CD8-positive, alpha-beta memory T cell (primary cell): ENCODE measurements at places on chromosomes 6 and 20.

DNA sequence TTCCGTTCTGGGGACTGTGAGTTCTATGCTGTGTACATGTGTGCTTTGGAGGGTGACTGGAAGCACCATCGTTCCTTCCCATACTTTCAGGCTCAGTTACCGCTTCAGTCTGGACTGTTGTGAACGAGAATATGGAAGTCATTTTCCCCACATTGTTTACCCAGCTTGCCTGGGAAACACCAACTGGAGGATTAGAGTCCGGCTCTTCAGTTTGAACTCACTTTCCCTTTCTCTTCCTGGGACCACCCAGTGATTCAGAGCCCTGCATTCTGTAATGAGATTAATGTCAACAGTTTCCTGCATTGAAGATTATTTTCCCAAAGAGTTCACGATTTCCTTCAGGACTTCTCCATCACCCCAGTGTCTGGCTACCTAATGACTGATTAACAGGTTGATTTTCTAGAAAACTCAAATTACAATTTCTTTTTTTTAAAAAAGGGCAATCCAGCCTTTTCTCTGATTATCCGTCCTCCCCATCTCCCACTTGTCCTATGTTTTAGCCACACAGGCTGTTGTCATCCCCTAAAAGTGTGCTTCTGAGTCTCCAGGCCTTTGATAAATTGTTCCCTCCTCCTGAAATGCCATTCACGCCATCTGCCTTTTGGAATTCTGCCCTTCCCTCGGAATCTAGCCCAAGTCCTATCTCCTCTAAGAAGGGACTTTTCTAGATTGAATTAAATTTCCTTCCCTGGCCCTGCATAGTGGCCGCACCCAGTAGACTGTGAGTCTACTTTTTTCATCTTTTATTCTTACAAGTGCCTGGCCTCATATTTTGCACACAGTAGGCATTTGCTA, 3.3 kb upstream of the TAGAP start:
- H3K4me1 ChIP-seq, result peaks cover 26% of the 10 kb centered on the region
- DNase-seq, result no peak
- H3K27ac ChIP-seq, result no peak overlapping the region
- H3K4me3 ChIP-seq, result no peak overlapping the region

- H3K4me1 ChIP-seq, result no peaks in the 10 kb centered on the region
- H3K27ac ChIP-seq, result no peak overlapping the region
- no peak for DNase-seq
- peaks cover 7% of the 10 kb centered on the region for H3K36me3 ChIP-seq
- H3K27me3 ChIP-seq, result no peaks in the 10 kb centered on the region
Measured at GRCh38 chr6:15530411-15530810, 132.4 kb downstream of the DTNBP1 start.

DNA sequence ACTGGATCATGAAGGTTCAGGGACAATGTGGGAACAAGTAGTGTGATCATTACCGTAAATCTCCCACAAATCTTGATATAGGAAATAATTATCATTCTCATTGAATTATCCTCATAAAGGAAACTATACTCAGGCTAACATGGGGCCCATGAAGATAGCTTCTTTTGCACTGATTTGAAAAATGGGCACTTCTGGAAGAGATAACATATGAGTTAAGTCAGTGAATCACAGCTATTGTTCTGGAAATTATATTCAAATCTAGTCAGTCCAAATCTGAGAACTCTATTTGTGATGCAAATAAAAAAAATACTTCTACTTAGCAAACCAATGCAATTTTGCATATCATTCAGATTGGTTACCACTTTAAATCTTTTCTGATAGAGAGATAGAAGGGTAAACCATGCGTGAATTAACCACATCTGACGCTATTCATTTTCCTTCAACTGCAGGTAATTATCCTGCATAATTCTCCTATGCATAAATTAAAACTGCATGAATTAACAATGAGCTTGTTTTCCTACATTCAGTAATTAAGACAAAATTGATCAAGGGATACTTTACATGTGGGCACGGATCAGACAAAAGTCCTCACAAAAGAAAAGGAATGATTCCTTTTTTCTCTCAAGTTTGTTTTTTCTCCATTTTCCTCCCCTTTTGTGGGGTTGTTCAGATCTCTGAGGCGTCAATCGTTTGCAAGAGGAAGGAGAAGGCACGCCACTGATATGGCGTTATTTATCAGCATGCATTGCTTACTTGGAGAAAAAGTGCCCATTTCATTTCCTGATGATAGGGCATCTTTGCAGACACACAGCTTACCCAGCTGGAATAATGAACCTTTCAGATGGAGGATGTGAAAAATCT, 36.4 kb downstream of the RIPOR2 start:
- H3K27me3 ChIP-seq, result no peaks in the 10 kb centered on the region
- DNase-seq, result no peak
- H3K36me3 ChIP-seq, result peaks cover 13% of the 10 kb centered on the region

- no peak overlapping the region for H3K4me3 ChIP-seq
- no peak for DNase-seq
- H3K27ac ChIP-seq, result no peak overlapping the region
- no peaks in the 10 kb centered on the region for H3K4me1 ChIP-seq
Measured at GRCh38 chr6:63389191-63389844, 69.5 kb upstream of the LGSN start.

DNA sequence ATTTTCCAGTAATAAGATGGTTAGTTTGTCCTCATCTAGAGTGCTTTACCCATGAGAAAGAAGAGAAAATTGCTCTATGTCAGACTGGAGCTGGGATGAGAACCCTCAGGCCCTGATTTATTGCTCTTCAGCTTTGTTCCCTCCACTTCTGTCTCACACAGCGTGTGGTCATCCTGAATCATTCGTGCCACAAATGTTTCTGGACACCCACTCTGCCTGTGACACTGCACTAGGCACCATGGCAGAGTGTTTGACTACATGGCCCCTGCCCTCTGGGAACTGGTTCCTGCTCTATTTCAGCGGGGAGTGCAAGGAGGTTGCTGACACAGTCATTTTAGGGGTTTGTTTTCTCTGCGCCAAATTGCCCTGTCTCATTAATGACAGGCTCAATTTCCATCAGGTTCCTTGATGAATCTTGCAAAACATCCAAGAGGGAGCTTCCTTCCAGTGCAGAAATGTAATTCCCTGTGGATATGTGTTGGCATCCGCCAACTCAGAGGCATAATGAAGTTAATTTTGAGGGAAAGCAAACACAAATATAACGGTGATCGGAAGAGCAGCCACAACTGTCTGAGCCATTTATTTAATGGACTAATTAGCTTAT, 207.5 kb downstream of the CLIC5 start:
- H3K4me1 ChIP-seq, result no peaks in the 10 kb centered on the region
- no peak overlapping the region for H3K4me3 ChIP-seq
- no peak overlapping the region for H3K27ac ChIP-seq
- no peaks in the 10 kb centered on the region for H3K36me3 ChIP-seq
- no peak for DNase-seq

GRCh38 chr6:251920-252319, 40.4 kb upstream of the DUSP22 start:
- DNase-seq, result no peak
- no peak overlapping the region for H3K4me3 ChIP-seq
- H3K36me3 ChIP-seq, result no peaks in the 10 kb centered on the region
- no peak overlapping the region for H3K27ac ChIP-seq
- H3K4me1 ChIP-seq, result no peaks in the 10 kb centered on the region
- H3K27me3 ChIP-seq, result no peaks in the 10 kb centered on the region

GRCh38 chr20:50272030-50272723, 81.5 kb downstream of the CEBPB start:
- no peaks in the 10 kb centered on the region for H3K36me3 ChIP-seq
- no peak for DNase-seq
- no peak overlapping the region for H3K27ac ChIP-seq
- H3K27me3 ChIP-seq, result no peaks in the 10 kb centered on the region
- no peaks in the 10 kb centered on the region for H3K4me1 ChIP-seq

DNA sequence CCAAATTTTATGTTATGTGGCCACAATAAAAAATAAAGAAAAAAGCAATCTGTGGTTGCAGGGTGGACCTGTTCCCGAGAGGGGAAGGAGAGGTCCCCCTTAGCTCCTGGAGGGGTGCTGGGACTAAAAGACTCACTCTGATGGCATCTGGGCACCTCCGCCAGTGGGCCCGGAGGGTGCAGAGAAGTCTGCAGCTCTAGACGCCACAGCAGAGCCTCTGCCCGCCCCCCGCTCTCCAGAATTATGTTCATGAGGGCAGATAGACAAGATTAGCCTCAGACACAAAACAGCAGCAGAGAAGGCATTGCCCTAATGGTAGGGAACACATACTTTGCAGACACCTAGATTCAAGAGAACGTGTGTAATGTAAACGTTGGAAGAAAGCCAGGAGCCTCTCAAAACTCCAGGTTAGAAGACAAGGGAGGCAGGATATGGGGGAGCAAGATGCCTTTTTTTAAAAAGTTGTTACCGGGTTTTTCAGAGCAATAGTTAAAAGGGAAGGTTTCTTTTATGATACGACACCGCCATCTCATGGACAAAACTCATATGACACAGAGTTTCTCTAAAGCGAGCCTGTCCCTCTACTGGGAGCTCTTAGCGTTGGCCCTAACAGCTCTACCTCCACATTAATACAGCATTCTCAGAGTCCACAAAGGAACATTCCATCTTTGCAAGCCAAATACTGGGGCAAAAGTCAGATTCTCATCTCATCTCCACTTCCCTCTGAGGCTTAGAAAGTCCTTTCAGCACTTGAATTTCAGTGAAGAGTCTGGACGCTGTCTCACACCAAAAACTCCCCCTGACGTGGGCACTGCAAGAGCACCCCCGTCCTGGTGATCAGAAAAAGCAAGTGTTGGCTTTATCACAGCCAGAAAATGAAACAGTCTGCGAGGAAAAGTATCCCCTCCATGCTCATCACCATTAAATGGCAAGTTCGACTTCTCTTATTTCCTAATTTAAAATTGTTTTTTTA, 47.2 kb downstream of the FOXF2 start:
- no peaks in the 10 kb centered on the region for H3K36me3 ChIP-seq
- H3K27me3 ChIP-seq, result peaks cover 3% of the 10 kb centered on the region
- DNase-seq, result peak; percentile 29
- H3K4me3 ChIP-seq, result no peak overlapping the region

- no peaks in the 10 kb centered on the region for H3K36me3 ChIP-seq
- no peak overlapping the region for H3K4me3 ChIP-seq
- H3K27me3 ChIP-seq, result no peaks in the 10 kb centered on the region
- no peak for DNase-seq
Measured at GRCh38 chr6:128493877-128494276, 26.5 kb downstream of the PTPRK start.

DNA sequence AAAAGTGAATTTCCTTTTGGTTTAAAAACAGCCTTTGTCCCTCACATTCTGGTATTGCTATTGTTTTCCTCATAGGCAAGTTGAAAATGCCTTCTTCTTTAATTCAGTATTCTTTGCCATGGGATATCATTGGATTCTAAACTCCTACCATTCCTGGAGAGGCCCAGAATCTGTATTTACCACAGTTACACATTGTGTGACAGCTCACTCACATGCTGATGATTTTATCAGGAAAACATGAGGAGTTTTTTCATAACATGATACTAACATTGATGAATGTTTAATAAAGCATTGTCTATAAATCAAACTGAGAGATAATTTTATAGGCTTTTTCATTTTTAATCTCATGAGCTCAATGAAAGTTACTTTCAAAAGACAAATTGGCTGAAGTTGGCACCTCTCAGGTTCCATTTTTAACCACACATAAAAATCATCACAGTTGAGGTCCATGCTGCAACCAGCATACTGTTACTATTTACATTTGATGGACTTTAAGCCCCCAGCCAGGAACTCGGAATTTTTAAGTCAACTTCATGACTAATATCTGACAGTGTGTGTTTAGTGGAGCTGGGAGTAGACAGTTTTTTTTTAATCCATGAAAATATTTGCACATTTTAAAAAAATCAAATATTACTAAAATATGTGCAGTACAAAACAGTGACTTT, 82.8 kb downstream of the FAM83B start:
- no peaks in the 10 kb centered on the region for H3K27me3 ChIP-seq
- no peak overlapping the region for H3K27ac ChIP-seq
- no peaks in the 10 kb centered on the region for H3K36me3 ChIP-seq
- no peak overlapping the region for H3K4me3 ChIP-seq
- H3K4me1 ChIP-seq, result no peaks in the 10 kb centered on the region

DNA sequence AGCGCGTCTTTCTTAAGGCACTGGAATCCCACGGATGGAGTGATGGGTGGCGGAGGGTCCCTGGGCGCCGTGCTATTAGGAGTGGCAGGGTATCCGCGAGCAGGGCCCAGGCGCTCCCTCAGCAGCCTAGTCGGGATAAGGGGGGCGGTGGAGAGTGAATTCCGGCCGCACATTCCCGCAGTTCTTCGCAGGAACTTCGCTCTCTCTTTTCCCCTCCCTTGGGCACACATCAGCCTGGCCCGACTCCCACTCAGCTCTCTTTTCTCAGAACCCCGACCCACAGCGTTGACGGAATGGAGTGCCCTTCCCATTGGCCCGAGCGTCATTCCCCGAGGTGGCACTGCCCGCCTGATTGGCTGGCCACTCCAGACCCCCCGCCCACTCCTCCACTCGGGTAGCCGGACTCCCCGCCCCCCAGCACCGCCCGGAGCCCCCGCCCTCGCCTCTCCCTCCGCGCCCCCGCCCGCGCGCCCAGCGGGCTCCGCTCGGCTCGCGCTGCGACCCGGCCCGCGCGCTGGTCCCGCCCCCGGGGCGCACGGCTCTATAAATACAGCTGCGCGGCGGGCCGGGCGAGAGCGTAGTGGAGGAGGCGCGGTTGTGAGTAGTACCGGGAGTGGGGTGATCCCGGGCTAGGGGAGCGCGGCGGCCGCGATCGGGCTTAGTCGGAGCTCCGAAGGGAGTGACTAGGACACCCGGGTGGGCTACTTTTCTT, at the start of gene ID4:
Gene ID4, plus strand, starts transcription at position 572 of the 712 bp plus-strand sequence. CDS start 385 bp downstream, outside the sequence.
- H3K27ac ChIP-seq, result no peak within 1 kb of the TSS
- H3K27me3 ChIP-seq, result no peaks in the 10 kb centered on the region
- H3K4me1 ChIP-seq, result no peaks in the 10 kb centered on the region

GRCh38 chr20:25310268-25310920, 62.5 kb downstream of the PYGB start:
- no peaks in the 10 kb centered on the region for H3K27me3 ChIP-seq
- peak; percentile 56 for DNase-seq
- no peaks in the 10 kb centered on the region for H3K36me3 ChIP-seq

GRCh38 chr20:57777911-57778310, 68.1 kb upstream of the PMEPA1 start:
- no peak overlapping the region for H3K4me3 ChIP-seq
- H3K27ac ChIP-seq, result no peak overlapping the region
- H3K36me3 ChIP-seq, result no peaks in the 10 kb centered on the region
- H3K4me1 ChIP-seq, result no peaks in the 10 kb centered on the region
- no peaks in the 10 kb centered on the region for H3K27me3 ChIP-seq
- no peak for DNase-seq

GRCh38 chr6:125732398-125732797, 17.0 kb upstream of the HEY2 start:
- no peak overlapping the region for H3K4me3 ChIP-seq
- H3K27me3 ChIP-seq, result no peaks in the 10 kb centered on the region
- H3K36me3 ChIP-seq, result no peaks in the 10 kb centered on the region
- no peak for DNase-seq
- H3K27ac ChIP-seq, result no peak overlapping the region

DNA sequence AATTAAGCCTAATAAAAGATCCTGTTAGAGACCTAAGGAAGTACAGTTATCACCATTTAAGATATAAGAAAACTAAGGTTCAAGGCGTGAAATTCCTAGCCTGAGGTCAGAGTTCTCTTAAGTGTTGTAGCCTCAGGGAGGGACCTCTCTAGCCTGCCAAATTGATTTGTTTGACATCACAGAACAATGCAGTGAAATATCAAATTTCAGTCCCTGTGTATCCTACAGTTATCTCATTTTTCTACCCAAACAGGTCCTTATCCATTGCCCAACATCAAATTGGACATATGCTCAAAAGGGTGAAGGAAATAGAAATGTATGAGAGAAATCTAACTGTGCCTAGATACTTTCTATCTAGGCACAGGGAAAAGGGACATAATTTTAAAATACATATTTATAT, 63.0 kb downstream of the NCOA7 start:
- no peaks in the 10 kb centered on the region for H3K27me3 ChIP-seq
- H3K36me3 ChIP-seq, result no peaks in the 10 kb centered on the region
- H3K4me1 ChIP-seq, result no peaks in the 10 kb centered on the region
- H3K27ac ChIP-seq, result no peak overlapping the region
- no peak overlapping the region for H3K4me3 ChIP-seq
